ENCODE measurements at places on chromosomes 5 and 9.

DNA sequence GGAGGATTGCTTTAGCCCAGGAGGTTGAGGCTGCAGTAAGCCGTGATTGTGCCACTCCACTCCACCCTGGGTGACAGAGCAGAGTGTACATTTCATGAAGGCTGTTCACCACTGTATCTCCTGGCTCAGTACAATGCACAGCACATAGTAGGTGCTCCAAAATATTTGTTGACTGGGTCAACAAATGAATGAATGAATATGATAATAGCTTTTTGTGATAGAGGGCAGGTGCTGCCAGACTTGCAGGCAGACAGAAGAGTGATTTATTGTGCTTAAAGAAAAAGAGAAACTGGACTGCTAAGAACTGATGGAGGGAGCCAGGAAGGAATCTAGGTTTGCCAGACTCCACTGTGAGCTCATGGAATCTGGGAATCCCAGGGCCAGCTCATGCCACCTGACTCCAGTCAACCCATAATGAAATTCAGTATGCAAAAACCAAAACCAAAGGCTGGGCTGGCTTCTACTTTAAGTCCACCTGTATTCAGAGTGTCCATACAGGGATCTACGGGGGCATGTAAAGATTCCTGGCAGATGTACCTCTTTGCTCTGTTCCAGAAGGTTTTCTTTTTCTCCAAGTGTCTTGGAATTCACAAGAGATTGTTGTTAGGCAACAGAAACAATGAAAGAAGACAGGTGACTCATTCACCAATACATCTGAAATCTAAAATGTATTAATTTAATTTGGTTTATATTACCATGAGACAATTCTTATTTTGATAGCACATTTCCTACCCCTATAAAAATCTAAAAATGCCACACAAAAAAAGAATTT, 15.5 kb upstream of the CTNNA1 start:
- no peak for DNase-seq

- DNase-seq, result no peak
Measured at GRCh38 chr5:3352711-3353110, 242.9 kb upstream of the IRX1 start.

DNA sequence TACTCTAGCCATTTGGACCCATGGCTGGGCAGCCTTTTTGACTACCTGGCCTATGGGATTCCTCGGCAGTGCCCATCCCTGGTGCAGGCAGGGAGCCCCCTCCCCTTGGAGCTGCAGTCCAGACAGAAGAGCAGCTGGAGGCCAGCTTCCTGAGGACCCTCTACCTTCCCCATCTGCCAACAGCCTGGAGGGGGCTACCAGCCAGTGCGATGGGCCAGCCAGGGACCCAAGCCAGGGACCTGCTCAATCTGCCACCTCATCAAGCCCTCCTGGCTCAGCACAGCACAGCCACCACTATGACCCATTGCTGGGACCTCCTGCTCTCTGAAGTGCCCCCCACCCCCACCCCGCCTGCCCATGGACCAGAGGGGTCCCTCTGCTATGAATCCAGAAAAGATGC, 22.6 kb upstream of the TDRD7 start:
- DNase-seq, result no peak

GRCh38 chr9:93232388-93232960, 48.5 kb downstream of the WNK2 start:
- DNase-seq, result no peak

- DNase-seq, result no peak
Measured at GRCh38 chr9:115945009-115945431, 208.6 kb upstream of the PAPPA start.

- no peak for DNase-seq
Measured at GRCh38 chr9:114169029-114169951, 14.0 kb downstream of the COL27A1 start.

DNA sequence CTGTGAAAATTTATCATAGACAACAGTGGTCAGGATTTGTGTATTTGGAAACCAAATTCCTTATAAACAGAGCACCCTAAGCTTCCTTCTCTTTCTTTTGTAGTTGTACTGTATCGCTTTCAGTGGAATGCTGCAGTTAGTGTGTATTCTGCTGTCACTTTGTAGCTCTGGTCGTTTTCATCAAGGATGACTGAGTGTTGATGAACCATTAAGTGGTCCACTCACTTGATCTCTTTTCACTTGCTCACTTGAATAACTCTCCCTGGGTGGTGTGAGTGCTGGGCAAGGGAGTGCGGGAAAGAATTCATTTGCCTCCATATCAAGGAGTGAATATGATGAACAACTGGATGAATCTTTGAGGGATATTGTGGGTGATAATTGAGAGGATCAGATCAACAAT, 1225.7 kb upstream of the WWC1 start:
- DNase-seq, result no peak

- no peak for DNase-seq
Measured at GRCh38 chr5:142072488-142072887, 36.1 kb upstream of the NDFIP1 start.

DNA sequence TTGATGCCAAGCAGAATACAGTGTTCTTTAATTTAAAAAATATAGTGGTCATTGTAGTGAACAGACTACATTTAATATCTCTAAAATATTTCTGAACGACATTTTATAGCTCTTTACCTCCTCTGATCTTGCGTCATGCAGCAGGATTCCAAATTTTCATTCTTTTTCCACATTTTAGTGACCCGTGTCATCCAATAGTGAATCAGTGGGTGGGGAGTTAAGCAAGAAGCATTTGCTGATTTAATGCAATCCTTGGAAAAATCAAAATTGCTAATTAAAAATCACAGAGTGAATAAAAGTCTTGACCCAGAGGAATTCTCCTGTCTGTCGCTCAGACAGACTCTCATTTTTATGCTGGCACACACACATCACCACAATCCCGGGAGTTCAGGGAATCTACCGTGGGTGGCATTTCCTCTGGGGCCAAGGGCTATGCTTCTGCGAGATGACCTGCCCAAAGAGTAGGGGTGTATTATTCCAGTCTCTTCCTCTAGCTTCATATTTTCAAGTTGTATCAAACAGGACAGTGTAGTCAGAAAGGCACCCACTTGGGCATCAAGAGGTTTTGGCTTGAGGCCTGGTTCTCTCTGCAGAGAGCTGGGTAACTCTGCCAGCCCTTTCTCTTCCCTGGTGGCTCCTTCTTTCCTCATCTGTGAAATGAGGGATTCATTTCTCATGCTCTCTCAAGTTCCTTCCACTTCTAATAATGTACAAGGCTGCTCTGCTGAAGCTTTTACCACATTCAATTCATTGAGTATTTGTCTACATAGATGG, 24.8 kb upstream of the OTP start:
- DNase-seq, result no peak

DNA sequence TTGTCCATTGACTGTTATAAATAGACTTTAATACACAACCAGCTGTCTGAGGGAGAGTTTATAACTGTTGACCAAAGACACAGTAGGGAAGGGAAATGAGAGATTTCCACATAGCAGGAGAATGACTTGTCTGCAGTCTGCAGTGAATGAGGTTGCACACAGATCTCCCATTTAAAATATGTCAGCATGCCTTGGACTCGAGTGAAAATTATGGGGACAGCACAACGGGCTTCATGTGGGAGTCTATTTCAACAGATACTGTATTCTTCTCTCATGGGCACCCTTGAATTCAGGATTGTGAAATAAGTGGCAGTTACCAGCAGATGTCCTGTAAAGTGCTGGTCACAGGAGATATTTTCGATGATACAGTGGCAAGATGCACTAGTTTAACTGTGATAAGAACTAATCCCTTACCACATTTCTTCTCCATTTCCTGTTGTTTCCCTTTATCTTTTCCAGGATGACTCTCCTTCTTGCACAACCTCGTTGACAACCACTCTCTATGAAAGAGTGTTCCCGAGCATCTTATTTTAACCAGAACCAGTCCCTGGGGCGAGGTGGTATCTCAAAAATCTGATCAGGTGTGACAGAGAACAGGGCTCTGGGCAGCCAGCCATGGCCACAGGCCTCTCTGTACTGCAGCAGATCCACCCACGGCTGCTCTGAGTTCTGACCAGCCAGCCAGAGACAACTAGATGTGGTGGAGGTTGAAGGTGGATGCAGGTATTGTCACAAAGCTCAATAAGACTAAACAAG, 51.5 kb upstream of the MAP3K1 start:
- DNase-seq, result no peak

- no peak for DNase-seq
Measured at GRCh38 chr5:106759581-106759980, 911.2 kb downstream of the EFNA5 start.

GRCh38 chr5:89996890-89997289, 412.7 kb downstream of the CETN3 start:
- no peak for DNase-seq

DNA sequence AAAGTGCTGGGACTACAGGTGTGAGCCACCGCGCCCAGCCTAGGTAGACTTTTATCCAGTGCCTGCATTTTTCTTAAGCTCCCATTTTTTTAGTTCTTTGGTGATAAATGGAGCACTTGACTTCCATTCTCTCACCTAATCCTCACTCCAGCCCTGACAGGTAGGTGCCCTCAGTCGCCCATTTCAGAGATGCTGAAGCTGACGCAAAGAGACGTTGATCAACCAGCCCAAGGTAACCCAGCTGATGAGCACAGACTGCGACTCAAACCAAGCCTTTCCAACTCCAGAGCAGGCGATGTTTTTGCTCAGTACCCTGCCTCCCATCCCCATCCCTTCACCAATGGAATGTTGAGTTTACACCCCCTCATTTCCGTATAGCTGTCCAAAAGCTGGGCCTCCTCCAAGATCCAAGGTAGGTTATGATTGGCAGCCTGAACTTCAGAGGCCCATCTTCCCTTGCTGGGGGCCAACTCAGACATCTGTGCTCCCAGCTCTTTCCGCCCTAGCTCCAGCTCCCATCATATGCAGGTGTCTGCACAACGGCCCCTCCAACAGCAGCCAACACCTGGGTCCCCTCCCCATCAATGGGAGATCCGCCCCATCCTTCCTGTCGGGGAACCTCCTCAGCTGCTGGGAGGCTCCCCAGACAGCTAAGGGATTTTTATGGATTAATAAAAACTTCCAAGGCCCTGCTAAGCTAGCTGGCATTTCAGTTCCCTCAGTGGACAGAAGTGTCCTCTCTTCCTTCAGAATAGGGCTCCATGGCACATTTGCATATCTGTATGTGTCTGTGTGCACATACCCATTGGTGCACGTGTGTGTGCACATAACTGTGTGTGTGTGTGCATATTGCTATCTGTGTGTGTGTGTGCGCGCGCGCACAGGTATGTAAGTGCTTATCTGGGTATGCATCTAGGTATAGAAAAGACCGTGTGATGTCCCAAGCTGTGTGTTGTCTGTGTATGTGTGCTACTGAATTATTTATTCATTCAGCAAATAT, 39.3 kb upstream of the VDAC1 start:
- DNase-seq, result no peak

- DNase-seq, result no peak
Measured at GRCh38 chr5:159943326-159943725, 27.0 kb downstream of the ADRA1B start.

DNA sequence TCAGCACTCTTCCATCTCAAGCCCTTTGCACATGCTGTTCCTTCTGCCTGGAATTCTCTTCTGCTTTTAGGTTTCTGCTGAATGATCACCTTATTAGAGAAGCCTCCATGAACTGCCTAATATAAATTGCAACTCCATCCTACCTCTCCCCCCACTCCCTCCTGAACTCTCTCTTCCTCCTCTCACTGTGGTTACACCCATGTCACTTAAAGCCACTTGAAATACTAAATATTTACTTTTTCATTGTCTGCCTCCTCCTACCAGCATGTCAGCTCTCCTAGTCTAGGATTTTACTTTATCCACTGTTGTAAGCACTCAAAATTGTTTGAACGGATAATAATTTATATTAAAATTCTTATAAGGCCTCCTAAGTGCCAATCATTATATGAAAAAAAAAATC, 43.8 kb downstream of the ACTL7B start:
- DNase-seq, result no peak

- DNase-seq, result no peak
Measured at GRCh38 chr9:116355153-116355921, 201.7 kb downstream of the PAPPA start.

- DNase-seq, result no peak
Measured at GRCh38 chr9:136160381-136160841, 41.7 kb upstream of the TMEM250 start.

DNA sequence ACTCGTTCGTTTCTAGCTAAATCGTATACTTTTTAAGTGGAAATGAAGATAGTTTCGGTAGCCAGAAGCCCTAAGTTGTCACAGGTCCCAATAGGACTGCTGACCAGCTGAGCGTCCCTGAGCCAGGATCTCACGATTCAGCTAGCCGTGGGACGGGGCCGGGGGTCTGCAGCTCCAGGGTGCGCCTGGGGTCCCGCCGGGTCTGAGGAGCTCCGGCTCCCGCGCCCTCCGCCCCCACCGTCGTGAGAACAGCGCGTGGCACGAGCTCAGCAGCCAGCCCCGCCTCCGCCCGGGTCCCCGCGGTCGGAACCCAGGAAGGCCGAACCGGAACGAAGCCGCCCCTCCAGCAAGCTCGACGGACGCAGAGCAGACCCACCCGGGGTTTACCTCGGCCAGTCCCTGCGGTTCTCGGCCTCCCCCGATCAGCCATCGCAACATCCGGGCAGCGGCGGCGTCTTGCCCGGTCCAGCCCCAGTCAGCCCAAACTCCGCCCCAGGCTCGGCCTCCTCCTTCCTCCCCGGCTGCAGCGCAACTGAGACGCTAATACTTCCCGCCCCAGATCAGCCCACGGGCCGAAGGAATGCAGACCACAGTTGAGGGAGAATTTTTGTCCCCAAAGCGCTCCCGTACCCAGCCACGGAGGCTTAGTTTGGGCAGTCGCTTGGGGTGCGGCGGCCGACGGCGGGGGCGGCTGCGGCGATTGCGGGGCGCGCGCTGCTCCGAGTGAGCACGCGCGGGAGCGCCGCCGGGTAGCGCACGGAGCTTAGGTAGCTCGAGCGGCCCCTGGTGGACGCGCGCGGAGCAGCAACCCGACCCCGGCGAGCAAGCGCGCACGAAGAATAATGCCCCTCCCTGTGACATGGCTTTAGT, at the start of gene WDR41:
Gene WDR41 (minus strand): TSS at position 534 of the 870 bp plus-strand sequence. CDS start 96 bp downstream, at position 438.
- DNase-seq, result peak; percentile 73

GRCh38 chr5:156328161-156328560, 1.2 kb downstream of the SGCD start:
- no peak for DNase-seq

GRCh38 chr9:91164724-91165520, 196.8 kb downstream of the AUH start:
- peak; percentile 38 for DNase-seq

DNA sequence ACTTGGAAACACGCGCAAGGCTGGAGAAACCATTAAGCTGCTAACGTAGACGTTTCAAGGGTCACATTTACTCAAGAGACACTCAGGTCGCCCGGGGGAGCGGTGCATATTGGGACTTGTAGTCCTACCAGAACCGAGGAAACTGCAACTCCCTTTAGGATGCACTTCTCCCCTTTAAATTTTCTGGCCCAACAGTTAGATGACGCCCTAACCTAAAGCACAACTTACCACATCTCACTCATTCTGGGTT, 384 bp upstream of the DMXL1 start:
- DNase-seq, result no peak

All from stimulated activated CD8-positive, alpha-beta memory T cell treated with anti-CD3 and anti-CD28 coated beads, Interleukin-4, amount 100 ng/mL, for 1 hour (primary cell).